GM04504 (cell line): ENCODE measurements at places on chromosomes 5 and 9.

GRCh38 chr9:2198956-2199635, 183.9 kb downstream of the SMARCA2 start:
- DNase-seq, result no peak

DNA sequence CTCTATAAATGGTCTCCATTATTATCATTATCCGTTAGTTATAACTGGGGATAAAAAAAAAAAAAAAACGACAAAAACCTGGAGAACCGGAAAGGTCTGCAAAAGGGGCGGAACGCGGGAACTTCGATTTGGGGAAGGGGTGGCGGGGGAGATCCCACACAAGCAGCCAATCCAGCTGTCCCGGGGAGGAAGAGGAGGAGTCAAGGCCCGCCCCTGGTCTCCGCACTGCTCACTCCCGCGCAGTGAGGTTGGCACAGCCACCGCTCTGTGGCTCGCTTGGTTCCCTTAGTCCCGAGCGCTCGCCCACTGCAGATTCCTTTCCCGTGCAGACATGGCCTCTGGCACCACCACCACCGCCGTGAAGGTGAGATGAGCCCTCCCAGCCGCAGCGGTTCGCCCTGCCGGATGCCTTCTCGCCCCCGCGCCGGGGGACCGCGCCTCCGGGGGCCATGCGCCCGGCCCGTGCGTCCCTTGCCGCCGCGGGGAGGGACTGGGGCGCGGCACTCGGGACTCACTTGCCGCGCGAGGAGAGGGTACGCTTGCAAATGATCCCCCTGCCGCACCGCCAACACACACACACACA, at the start of gene MTAP:
TSS of gene MTAP (plus strand) at position 219 of the 583 bp plus-strand sequence. CDS start at position 332, 113 bp downstream.
- DNase-seq, result peak; percentile 81

DNA sequence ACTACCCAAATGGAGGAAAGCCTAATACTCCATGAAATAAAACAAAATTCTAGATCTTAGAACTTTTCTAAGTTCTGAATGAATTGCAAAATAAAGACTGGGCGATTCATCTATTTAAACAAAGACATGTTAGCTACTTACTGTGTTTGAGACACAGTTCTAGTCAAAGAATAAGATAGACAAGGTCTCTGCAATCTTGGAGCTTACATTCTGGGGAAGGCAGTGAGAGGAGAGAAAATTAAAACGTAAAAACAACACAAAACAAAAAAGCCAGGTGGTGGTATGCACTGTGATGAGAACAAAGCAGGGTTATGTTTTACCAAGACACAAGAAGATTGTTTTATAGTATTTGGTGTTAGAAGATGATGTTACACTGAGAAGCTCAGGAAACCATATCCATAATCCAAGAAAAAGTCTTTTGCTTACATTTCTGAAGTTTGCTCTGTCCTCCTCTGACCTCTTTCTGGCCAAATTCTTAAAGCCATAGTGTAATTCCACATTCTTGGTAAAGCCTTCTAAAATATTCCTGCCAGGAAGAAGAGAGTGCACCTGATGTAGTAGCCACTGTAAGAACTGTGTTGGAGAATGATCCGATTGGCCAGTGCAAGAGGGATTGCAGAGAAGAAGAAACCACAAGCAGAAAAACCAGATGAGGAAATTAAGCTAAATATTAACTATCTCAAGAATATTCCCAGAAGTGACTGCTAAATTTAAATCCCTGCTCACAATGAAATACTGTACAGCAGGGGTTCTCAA, 218.4 kb downstream of the PCSK1 start:
- no peak for DNase-seq

DNA sequence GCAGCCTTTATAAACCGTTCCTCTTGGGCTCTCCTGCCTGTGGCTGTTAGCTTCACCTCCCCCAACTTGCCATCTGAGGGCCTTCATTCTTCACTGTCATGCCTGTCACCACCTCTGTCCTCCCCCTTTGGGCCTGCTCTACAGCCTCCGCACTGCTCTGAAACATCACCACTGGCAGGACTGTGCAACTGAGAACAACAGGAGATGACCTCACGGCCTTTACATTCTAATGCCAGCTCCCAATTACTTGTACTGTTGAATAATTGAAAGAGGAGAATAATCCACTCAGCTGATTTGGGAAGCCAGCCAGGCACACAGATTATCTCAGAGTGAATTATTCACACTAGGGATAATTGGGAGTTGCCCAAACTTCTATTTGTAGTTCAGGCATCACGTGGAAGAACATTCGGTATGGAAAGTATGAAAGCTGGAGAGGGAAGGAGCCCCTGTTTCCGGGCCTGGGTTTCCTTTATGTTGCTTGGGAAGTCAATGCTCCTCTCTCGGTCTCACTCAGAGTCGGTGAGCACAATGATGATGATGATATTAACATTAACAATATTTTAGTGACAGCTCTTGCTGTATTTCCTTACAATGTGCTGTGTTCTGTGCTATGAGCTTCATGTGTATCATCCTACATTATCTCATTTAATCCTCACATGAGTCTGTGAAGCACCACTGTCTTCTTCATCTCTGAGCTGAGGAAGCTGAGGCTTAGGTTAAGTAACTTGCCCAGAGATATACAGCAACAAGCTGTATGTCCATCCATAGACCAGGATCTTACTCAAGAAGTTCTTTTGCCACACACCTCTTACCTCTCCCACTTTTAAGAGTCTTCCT, 99.3 kb upstream of the LRRTM2 start:
- no peak for DNase-seq

DNA sequence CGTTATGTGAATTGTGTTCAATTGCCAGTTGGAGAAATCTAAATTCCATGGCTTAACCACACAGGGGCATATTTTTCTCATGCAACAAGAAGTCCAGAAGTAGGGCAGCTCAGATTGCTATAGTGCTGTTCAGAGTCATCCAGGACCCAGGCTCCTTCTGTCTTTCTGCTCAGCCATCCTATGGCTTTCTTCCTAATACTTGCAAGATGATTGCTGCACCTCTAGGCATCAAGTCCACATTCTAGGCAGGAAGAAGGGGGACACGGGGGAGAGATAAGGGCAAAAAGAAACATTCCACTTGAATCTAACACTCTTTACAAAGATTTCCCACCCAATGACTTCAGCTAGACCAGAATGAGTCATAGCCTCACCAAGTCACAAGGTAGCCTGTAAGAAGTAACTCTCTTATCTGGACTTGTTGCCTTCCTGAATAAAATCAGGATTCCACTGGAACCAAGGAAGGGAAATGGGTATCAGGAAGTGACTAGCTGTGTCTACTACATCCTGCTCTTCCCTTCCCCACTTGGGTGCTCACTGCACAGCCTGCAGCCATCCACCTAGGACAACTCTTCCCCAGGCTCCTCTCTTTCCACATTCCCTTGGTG, 5.3 kb downstream of the ERAP2 start:
- no peak for DNase-seq

DNA sequence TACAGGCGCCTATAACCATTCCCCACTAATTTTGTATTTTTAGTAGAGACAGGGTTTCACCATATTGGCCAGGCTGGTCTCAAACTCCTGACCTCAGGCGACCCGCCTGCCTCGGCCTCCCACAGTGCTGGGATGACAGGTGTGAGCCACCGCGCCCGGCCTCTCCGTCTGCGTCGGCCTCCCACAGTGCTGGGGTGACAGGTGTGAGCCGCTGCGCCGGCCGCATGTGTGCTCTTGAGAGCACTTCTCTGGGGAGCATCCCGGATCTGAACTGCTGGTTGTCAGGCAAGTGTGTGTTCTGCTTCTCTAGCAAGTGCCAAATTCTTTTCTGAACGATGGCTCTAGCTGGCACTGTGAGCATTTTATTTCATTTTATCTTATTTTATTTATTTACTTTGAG, 3.7 kb upstream of the ENTPD2 start:
- no peak for DNase-seq

DNA sequence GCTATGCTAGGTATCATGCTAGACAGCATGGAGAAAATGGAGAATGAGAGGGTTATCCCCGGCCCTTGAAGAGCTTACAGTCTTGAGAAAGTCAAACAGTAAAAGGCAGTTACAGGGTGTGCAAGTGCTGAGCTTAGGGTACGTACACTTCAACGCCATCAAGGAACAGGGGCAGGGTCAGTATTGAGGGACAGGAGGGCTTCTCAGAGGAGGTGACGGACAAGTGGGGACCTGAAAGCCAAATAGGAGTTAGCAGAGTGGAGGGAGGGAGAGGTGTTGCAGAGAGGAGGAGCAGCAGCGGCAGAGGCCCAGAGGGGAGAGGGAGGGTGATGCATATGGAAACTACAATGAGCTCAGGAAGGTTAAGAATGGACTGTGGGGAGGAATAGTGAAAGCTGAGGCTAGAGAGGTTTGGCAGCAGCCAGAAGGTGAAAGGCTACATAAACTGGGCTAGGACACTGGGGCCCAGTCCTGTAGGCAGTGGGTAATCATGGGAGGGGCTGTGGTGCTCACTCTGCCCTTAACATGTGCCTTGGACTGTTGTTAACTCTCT, 88.0 kb downstream of the NRG2 start:
- DNase-seq, result no peak

- DNase-seq, result peak; percentile 68
These were observed 224.7 kb downstream of the GDNF start for GRCh38 chr5:37615184-37615583.

- no peak for DNase-seq
These were observed 20.4 kb upstream of the SELENOP start for GRCh38 chr5:42832060-42832459.

- no peak for DNase-seq
These were observed 98.2 kb upstream of the ALDH1A1 start for GRCh38 chr9:73050887-73051550.

DNA sequence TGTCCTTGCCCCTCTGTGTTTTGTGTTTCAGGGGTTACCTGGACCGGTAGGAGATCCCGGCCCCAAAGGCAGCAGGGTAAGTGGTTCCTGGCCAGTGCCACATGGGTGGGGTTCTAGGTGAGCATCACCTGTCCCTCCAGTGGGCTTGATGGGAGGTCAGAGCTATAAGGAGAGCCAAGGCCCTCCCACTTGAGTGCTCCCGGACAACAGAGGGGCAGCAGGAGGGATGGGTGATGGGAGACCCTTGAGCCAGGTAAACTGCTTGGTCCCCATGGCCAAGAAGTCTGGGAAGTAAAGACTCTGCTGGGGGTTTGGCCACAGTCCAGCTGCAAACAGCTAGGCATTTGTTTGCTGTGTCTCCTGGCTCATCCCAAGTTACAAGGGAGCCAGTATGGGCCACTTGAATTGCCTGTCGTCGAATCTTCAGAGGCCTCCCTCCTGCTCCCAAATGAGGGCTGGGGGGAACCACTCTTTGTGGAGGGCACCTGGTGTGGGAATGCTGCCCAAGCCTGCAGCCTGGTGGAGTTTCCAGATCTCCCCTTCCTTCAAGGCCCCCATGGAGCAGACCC, 51.0 kb downstream of the COL27A1 start:
- DNase-seq, result no peak

DNA sequence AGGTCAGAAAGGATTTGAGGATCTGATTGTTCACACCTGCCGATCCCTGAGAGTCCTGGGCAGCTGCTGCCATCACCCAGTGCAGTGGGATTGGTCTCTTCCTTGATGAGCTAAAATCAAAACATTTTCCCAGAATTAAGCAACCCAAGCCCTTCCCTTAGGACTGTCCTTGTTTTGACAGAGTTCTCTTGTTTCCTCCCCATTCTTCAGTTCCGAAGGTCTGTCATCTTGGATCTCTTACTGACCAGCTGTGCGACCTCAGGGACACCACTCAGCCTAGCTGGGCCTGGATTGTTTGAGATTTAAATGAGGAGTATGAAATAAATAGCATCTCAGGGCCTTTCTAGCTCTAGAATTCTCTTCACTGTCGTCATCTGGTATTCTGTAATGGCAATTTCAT, 90.3 kb upstream of the IQGAP2 start:
- no peak for DNase-seq

DNA sequence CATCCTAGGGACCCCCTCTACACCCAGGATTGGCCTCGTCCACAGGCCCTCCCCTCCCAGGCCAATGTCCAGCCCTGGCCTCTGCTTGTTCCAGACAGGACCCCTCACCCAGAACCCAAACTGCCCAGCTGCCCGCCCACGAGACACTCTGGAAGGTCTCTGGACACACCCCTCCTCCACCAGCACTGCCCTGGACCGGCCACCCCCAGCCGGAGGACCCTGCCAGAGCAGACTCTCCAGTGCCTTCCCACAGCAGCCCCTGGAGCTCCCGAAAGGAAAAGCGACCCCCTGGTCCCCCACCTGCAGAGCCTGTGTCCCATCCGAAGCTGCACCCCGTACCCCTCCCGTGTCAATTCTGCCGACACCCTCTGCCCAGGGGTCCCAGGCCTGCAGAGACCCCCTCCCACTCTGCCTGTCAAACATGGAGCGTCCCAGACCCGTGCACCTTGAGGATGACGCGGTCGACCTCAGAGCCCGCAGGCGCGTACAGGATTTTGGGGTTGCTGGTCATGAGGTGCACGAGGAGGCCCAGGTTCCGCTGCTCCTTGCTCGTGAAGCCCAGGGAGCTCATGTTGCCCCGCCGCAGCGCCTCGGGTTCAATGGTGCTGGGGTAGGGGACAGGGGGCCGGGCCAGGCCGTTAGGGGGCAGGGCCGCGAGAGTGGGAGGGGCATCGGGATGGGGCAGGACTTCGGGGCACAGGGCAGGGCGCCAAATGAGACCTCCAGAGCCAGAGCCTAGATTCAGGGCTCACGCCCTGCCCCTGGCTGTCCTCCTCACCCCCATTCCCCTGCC, 8.0 kb downstream of the ABCA2 start:
- no peak for DNase-seq

DNA sequence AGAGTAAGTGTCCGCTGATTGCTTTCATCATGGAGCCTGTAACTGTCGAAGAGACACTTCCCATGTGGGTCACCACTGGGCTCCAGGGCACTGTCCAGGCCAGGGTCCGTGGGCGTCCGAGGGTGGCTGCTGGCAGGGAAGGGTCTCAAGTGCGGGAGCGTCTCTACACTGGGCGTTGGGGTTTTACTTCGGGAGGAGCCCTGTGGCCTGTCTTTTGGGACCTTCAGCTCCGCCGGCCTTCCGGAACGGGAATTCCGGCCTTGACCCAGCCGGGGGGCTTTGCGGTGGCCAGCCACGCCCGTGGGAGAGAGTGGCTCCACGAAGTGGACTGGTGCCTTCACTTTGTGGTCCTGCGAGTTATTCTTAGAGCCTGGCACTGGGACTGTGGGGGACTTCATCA, 86.2 kb downstream of the CAMSAP1 start:
- no peak for DNase-seq

- no peak for DNase-seq
These were observed 167.8 kb upstream of the TUT7 start for GRCh38 chr9:86521977-86522376.

GRCh38 chr5:1753490-1753889, 46.1 kb downstream of the MRPL36 start:
- no peak for DNase-seq

- no peak for DNase-seq
These were observed 25.1 kb downstream of the COL15A1 start for GRCh38 chr9:98968601-98969337.

DNA sequence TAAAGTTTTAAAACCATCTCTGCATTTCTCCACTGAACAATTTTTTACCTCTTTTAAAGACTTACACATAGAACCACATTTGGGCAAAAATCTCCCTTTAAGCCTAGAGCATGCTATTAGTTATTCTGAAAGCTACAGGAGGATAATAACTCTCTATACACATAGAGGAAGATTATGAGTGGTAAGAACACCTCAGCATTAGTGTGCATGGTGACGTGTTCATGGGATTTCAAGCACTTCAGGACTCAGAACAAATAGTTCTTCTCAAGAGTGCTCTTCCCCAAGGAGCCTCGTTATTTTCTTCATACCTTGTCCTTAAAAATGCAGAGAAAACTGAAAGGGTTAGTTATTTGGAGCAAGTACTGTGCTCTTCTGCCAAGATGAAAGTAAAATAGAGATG, 256.9 kb upstream of the TUSC1 start:
- no peak for DNase-seq
